PC-3 (cell line): ENCODE measurements at places on chromosomes 2 and 18. TPM values are rescaled to one million over a fixed set of nuclear protein-coding genes. Genes with fewer than 3 reads are reported as not detected.
A peak's percentile ranks its signal among the peaks of the same experiment; 100 is the strongest.

DNA sequence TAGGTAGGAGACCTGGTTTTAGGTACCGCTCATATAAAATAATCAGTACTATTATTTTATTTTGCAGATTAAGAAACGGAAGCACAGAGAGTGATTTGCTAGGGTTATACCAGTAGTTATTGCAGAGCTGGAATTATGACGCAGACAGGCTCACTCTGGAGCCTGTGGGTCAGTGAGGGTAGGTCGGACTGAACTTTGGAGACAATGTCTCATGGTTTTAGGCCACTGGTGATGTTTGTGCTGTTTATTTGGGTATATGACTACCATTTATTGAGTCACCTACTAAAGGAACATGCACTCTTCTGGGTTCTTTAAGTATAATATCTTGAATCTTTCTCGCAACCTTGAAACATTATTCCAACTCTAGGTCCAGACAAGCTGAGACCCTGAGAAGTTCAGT is 33.5 kb upstream of the IL1R1 start:
- DNase-seq = no peak

Gene ELOA2
- total RNA-seq = not detected in 2 replicates

DNA sequence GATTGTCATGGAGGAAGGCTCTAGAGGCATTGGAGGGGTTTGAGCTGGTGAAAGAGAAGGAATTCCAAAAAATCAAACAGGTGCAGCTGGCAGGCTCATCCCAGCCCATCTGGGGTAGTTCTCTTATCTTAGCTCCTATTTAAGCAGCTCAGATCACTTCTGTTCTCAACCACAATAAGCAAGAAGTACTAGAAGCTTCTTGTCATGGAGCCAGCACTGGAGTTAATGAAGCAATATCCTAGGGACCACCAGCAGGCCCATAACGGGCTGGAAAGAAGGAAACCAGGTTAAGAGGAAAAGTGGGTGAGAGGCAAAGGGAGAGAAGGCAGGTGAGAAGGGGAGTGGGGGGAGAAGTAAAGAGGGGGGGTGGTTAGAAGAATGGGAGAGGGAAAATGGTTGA is 100.7 kb upstream of the ZFP36L2 start:
- DNase-seq = no peak

DNA sequence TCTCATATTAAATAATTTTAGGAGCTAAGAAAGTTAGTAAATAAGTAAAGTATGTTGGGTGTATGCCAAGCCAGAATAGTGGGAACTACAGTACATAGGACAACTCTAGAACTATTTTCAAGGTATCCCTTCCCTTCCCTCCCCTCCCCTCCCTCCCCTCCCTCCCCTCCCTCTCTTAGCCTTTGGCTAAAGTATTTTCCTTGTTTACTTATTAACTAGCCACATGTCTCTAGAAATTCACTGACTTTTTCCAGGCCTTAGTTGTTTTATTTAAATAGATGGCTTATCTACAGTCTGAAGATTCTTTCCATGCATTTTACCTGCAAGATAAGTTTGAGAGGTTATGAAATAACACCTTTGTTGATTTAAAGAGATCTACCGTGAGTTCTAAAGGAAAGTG is 402.1 kb downstream of the PARD3B start:
- peak; percentile 46 for DNase-seq

GRCh38 chr18:39019989-39020388 is 1454.4 kb upstream of the CELF4 start:
- no peak for DNase-seq

- DNase-seq = peak; percentile 79
Observed at GRCh38 chr2:9251154-9252001, 44.8 kb downstream of the ASAP2 start.

Gene TUBA4A
- 75.4 and 87.9 TPM in 2 replicates for total RNA-seq

- no peak for DNase-seq
Observed at GRCh38 chr2:159903443-159904126, 105.6 kb upstream of the CD302 start.

- peak; percentile 32 for DNase-seq
Observed at GRCh38 chr18:40935423-40935822, 1019.6 kb upstream of the PIK3C3 start.

Gene NYAP2
- not detected in 2 replicates for total RNA-seq

DNA sequence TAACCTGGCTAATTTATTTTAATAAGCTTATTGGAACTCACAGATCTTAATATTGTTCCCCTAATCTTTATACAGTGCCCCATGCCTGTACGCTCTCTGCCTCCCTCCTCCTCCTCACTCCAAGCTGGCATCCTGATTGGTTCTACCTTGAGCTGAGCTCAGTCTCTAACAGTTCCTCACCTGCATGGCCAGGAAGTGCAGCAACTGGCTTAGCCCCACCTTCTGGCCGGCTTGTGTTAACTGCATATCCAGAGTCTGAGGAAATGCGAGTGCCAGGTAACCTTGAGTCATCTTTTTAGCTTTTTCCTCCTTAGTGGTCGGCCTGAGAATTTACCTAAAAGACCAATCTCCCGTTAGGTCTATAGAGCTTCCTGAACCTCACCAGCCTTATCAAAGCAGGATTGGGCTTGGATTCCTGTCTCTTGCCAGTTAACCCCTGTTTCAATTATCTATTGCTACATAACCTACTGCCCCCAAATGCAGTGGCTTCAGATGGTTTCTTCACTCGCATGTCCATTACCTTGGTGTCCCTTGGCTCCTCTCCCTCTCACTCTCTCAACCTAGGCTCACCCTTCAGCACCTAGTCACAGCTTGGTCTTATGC is 89.5 kb upstream of the STK39 start:
- DNase-seq = peak; percentile 92

Gene TMEM169
- not detected in 2 replicates for total RNA-seq

Gene NOL4
- total RNA-seq = not detected in 2 replicates

- DNase-seq = no peak
Observed at GRCh38 chr2:10063566-10063965, 16.6 kb downstream of the CYS1 start.

Gene G6PC2
- not detected in 2 replicates for total RNA-seq

DNA sequence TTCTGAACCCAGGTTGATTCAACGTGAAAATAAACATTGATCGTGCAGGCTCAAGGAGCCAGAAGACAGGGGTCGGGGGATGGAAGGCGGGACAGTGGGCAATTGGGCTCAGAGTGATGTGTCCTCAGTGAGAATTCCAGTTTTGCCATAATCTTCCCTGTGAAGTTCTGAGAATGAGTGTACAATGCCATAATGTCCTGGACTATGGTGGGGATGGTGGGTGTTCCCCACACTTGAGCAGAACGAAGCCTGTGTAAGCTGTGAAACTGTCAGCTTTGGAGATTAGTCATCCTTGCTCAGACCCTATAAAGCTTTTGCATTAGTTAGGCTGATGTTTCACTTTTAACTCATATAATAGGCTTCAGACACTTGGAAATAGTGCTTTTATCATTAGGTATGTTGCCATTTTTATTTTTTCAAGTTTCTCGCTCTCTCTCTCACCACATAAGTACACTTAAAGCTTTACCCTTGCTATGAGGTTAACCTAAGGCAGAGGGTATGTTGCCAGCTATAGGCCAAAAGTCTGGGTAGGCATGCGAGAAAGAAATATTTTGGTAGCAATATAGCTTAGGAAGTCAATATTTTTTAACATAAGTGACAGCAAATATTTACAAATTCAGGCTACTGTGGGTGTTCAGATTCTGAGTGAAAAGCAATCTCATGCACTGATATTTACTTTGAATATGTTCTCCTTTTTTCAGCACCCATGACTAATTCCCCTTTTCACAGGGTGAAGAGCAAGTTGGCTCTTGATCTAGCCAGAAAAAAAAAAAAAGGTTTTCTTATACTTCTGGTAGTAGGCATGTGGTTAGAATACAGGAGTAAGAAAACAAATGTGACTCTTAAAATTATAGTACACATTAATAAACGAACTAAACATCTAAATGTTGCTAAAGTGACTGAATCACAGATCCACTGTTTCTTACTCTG is 47.2 kb downstream of the CDC42EP3 start:
- peak; percentile 52 for DNase-seq

DNA sequence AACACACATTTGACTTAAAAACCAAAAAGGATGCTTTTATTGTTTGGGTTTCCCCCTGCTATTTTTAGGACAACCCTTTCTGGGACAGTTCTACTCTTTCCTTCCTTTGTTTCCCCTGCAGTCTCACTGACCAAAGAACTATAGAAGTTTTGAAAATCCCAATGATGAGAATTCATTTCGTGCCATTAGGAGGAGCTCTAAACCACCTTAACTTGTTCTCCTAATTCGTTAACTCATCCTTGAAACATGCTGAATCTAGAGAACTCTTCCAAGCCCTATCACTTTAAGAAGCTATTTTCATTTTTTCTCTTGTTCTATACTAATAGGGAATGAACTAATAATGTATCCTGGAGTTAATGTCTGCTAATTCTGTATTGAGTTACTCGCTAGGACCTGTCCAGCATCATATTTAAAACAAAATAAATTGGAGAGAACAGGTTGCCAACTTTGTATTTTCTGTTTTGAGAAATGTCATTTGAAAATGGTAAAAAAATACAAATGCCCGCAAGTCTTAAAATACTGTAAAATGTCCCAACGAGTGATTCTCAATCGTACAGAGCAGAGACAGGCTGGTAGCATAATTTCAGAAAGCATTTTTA is 62.9 kb downstream of the AFTPH start:
- peak; percentile 78 for DNase-seq

DNA sequence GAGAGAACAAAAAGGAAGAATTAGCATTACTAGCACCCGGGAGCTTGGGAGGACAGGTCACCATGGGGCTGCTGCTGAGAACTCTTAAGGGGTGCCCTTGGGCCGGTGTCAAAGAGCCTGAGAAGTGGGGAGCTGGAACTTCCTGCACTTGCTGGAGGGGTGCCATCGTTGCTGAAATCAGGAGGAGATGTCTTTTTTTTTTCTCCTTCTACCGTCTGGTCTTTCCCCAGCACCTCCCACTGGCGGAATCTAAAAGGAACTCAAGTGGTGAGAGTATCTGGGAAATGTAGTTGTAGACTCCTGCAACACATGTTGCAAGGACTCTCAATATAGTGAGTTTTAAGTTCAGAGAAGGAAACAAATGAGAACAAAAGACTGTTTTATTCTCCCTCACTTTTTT is 6.1 kb upstream of the AMMECR1L start:
- DNase-seq = no peak

Gene SERPINB4
- total RNA-seq = 0.40 TPM in 1 of 2 replicates, not detected in the other

DNA sequence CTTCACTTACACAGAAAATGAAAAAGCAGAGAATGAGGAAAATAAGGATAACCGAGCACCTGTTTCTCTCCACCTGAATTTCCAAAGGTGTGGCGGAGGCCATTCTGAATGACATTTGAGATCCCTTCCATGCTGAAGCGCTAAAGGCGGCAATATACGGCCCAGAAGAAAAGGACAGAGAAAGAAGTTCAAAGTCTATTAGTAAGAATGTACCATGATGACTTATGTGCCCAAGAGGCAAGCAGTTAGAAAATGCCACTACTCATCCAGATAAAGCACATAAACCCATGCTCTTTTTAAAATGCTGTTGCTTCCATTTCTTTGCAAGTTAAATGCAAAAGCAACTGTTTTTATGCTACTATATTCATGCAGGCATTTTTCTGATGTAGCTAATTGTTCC is 37.2 kb downstream of the FEZ2 start:
- no peak for DNase-seq

GRCh38 chr18:63981719-63982118 is 11.8 kb downstream of the SERPINB8 start:
- no peak for DNase-seq
